Kidney capillary endothelial cell (primary cell): ENCODE measurements at places on chromosomes 16 and 17.

DNA sequence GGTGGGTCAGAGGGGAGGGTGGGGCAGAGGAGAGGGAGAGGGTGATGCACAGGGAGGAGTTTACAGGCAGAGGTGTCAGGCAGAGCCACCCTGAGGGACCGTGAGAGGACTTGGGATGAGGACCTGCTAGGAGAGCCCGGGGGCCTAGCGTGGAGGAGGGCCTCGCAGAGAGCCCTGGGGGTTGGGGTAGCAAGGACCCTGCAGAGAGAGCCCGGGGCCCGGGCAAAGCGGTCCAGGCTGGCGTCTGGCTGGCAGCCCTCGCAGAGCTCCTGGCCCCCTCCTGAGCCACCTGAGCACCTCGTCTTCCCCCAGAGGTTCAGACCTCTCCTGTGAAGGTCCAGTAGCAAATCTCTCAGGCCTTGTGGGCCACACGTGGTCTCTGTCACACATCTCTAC is 42.0 kb upstream of the ZNF469 start:
- DNase-seq: no peak

GRCh38 chr17:45413498-45413923 is 19.2 kb downstream of the ARHGAP27 start:
- DNase-seq: no peak

GRCh38 chr17:1216217-1217088 is 36.7 kb upstream of the ABR start:
- no peak for DNase-seq

- DNase-seq: no peak
Measured at GRCh38 chr16:85303354-85303883, 191.1 kb upstream of the CIBAR2 start.

GRCh38 chr17:4147751-4148310 is 4.8 kb downstream of the CYB5D2 start:
- DNase-seq: no peak

GRCh38 chr16:68529608-68529930 is 9.5 kb upstream of the ZFP90 start:
- no peak for DNase-seq

DNA sequence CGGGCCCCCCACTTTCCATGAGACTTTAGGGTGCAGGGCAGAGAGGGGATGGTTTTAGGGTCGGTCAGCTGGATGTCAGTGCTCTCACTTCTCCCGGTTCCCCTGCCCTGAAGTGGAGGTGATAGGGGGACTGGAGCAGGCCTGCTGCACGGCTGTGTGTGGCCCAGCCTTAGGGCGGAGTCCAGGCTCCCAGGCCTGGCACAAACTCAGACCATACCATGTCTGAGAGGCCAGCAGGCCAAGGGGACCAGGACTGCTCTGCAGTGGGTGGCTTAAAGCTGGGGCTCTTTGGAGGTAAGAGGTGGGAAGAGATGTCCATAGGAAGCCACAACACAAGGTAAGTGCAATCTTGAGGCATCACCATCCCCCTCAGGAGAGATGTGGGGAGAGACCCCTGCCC is 8.3 kb downstream of the TFAP4 start:
- DNase-seq: no peak

GRCh38 chr16:8673611-8674412 is 605 bp upstream of the ABAT start:
- no peak for DNase-seq

GRCh38 chr16:73033271-73033998 is 14.5 kb downstream of the ZFHX3 start:
- no peak for DNase-seq

GRCh38 chr17:58504826-58505351 is 9.5 kb downstream of the MTMR4 start:
- no peak for DNase-seq

DNA sequence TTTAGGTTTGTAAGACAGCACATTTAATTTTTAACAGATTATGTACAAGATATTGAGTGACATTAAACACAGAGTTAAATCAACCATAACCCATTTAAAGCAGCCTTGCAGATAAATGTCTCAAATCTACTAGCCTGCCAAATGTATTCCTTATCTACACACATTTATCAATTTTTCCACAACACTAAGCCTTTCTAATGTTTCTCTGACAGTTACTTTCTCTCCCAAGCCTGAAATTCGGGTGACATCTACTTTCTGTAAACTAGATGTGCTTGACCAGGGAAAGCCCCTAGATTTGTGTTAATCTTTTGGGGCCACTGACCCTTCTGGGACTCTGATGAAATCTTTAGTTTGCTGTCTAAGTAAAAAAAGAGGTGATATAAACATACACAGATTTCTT is 69.0 kb downstream of the CDH13 start:
- DNase-seq: no peak

GRCh38 chr17:7136266-7136877 is 21.8 kb upstream of the ASGR2 start:
- DNase-seq: peak; percentile 67

- no peak for DNase-seq
Measured at GRCh38 chr17:43830510-43831140, 2.3 kb downstream of the MPP3 start.

- DNase-seq: no peak
Measured at GRCh38 chr16:371515-372301, 1.4 kb upstream of the MRPL28 start.

DNA sequence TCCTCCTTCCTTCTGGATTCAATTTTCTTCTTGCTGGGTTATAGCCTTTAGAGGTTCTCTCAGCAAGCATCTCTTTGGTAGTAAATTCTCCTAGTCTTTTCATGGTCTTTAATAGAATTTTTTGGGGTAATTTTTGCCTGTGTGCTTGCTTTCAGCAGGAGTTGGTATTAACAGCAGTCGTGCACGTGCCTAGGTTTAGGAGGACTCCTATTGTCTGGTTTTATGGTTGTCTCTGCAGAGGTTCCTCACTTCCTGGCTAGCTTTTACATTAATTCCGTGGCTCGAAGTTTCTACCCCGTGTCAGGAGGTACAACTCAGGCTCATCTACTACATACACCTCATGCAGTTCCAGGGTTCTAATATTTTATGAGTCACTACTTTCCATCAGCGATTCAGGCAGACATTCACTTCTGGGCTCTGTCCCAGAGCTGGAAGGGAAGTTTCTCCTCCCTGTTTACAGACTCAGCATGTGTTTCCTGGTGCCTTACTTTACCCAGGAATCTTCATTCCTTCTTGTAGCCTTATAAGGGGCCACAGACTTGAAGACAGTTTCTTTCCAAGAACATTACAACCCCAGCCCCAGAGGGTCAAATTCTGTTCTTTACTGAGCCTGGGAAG is 643.6 kb downstream of the HS3ST4 start:
- DNase-seq: no peak

GRCh38 chr17:7141824-7142223 is 27.2 kb upstream of the ASGR2 start:
- DNase-seq: no peak

DNA sequence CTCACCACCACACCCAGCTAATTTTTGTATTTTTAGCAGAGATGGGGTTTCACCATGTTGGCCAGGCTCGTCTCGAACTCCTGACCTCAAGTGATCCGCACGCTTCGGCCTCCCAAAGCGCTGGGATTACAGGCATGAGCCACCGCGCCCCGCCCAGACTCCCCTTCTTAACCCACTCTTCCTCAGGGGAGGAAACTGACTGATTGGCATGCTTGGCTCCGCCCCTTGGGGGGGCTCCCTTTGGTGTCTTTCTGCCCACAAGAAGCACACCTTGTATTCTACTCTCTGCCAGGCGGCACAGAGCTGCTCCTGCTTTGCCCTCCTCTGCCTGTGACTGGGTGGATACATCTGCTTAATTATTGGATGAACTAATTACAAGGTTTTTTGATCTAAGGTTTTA is 4.7 kb upstream of the ASGR2 start:
- no peak for DNase-seq

GRCh38 chr17:80284631-80285030 is 24.0 kb downstream of the RNF213 start:
- DNase-seq: no peak

- no peak for DNase-seq
Measured at GRCh38 chr17:27519550-27519949, 63.3 kb downstream of the KSR1 start.

DNA sequence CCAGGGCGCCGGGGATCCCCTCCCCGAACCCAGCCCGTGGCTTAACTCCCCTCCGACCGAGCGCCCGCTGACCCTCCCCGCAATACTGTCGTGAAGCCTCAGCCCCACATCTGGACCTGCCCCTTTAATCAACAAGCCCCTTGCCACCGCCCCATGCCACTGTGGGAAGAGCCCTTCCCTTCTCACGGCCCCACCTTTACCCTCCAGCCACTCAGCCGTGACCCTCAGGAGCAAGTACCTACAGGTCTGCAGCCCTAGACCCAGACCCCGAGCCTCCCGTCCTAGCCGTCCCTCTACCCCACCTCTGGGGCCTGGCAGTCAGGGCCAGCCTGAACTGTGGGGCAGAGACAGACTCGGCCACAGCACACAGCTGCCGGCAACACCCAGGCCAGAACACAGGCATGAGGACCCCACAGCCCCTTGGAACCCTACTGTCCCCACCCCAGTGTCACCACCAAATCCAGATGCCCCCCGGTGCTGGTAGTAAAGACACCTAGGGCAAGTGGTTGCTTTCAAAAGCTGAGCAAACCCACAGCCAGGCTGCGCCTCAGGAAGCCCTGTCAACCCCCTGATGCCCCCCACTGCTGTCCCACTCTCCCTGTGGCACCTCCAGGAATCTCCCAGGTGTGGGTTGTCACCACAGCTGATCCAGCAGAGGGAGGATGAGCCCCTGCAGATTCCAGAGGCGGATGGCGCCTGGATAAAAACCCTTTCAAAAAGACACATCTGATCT is 1.4 kb downstream of the NXPH3 start:
- DNase-seq: no peak

DNA sequence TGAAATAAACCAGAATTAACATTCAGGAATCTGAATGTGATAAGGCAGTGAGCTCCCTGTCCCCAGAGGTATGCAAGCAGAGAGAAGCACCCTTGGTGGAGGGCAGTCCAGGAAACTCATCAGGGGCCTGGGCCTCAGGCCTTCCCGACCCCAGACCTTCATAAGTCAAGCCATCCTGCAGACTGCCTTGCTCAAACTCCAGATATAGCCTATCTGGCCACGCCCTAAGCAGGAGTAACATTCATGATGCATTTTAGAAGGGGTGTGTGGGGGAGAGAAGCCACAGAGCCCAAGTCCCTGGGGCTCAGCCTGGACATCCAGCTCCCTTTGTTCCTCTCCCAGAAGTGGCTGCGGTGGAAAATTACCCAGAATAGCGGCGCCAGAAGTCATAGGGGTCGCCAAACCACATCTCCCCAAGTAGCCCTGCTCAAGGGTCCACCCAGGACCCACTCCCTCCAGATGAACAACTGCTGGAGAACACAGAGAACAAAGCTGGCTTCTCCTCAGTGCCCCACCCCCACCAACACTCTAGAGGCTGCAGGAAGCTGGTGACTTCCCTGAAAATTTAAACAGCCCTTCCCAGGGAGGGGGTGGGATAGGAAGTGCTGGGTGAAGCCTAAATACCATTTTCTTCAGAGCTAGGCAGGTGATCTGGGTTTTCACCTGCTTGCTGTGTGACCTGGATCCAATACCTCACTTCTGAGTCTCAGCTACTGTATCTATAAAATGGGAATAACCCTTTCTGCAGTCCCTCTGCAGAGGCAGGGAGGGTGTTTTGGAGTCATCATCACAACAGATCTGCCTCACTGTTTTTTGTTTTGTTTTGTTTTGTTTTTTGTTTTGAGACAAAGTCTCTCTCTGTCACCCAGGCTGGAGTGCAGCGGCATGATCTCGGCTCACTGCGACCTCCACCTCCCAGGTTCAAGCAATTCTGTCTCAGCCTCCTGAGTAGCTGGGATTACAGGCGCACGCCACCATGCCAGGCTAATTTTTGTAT is 1.5 kb upstream of the SREBF1 start:
- DNase-seq: peak; percentile 55

GRCh38 chr16:81765969-81766368 is 13.1 kb upstream of the PLCG2 start:
- no peak for DNase-seq

DNA sequence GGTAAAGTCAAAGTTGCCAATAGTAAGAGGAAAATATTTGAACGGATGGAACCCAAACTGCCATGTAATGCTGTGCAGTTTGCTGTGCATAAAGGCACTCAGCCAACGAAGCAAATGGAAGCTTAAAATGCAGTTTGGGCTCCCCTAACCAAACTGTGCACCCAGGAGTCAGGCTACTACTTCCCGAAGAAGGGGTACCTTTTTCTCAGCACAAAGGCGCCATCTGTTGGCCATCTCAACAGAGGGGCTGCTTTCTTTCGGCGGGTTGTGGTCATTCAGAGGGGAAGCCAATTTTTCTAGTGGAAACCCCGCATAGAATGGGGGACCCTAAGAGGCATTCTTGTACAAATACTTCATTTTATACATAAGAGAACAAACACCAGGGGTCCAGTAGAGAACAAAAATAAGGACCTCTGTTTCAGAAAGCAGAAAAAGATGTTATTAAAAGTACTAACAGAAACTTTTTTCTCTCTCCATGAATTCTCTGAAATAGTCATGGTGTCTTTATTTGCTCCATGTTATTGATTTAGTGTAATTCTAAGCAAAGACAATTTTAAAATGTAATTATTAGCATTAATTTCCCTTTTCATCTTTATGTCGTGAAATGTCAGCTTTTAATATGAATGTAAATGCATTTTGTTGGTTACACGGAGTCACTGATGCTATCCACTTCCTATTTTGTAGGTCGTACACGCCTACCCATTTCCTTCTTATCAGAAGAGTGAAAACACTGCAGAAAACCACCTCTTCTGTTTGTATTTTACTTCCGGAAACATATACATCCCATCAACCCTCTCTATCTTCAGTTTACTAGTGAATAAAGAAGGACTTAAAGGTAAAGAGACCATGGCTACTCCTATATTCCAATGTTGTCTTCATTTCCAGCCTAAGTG is 453.3 kb downstream of the KCNJ2 start:
- DNase-seq: peak; percentile 44

GRCh38 chr16:8763899-8764298 is 33.5 kb downstream of the TMEM186 start:
- DNase-seq: no peak

DNA sequence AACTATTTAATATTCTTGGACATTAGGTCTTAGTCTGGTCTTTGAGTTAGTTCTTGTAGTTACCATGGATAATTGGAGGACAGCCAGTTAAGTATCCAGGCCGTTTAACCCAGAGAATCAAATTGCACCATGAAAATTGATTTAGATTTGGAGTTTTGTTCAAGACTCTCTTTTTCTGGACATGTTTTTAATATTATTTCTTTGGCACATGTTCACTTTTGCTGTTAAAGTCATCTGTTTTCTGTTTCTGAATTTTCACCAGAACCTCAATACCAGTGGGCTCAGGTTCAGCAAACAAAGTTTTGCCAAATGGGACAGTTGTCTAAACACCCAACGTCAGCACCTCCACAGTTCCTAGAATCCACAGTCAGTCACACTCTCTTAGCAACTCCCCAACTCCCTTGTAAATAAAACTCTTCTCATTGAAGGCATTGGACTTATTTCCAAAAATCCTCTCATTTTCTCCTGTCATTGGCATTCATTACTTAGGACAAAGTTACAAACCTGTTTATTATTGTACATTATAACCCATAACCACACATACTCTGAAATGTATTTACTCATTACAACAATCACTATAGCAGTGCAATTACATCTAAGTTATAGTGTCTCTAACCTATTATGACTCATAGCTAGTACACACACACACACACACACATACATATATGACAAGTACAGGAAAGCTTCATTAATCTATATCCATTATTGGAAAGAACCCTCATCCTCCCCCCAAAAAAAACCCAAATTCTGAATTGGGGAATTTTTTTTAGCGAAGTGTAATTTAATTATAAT is 33.5 kb upstream of the DNAH9 start:
- no peak for DNase-seq

- DNase-seq: no peak
Measured at GRCh38 chr16:24520983-24521382, 18.4 kb upstream of the RBBP6 start.

GRCh38 chr17:36463916-36464764 is 22.3 kb upstream of the ZNHIT3 start:
- DNase-seq: peak; percentile 76
